ENCODE measurements at places on chromosomes 1 and 21. TPM values are rescaled to one million over a fixed set of nuclear protein-coding genes. Genes with fewer than 3 reads are reported as not detected.

DNA sequence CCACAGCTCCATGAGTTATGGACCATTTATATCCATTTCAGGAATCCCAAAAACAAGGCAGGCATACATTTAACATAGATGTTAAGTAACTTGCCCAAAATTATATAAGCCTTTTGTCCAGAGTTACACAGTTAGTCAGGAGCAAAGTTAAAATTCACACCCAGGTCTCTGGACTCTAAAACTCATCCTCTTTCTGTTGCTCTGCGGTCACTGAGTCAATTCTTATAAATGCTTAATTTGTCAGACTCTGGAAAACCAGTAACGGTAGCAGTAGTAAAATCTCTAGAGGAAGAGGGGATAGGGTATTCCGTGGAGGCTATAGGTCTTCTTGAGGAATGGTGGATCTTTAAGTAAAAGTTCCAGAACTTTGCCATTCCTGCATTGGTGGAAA is 223.6 kb upstream of the JUN start:
- no peak for DNase-seq

- no peak for DNase-seq
Measured at GRCh38 chr1:113219377-113219776, 146.4 kb downstream of the LRIG2 start.

- no peak for DNase-seq
Measured at GRCh38 chr1:235275223-235275622, 52.8 kb downstream of the ARID4B start.

CAMK1G gene
- polyA plus RNA-seq: not detected

Measured in hindlimb muscle (tissue), 1 donor.